ENCODE measurements at places on chromosomes 6 and 20. TPM values are rescaled to one million over a fixed set of nuclear protein-coding genes. Genes with fewer than 3 reads are reported as not detected.

GRCh38 chr6:25038999-25039398, 103.2 kb upstream of the RIPOR2 start:
- DNase-seq = no peak

TTPAL gene
- 7.6 TPM for total RNA-seq

KCNK16 gene
- total RNA-seq = not detected

DEFB110 gene
- not detected for total RNA-seq
